ENCODE measurements at places on chromosomes 7 and 10. TPM values are rescaled to one million over a fixed set of nuclear protein-coding genes. Genes with fewer than 3 reads are reported as not detected.

DNA sequence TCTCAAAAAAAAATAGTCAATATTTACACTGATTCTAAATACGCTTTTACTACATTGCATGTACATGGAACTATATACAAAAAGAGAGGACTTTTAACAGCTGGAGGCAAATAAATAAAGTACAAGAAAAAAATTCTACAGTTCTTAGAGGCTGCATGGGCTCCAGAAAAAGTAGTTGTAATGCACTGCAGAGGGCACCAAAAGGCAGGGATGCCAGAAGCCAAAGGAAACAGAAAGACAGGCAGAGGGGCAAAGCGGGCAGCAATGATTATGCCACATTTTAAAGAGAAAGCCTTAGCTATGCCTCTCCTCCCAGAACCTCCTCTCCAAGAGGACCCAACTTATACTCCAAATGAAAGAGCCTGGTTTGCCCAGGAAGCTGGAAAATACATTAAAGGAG, 11.6 kb upstream of the ADCK2 start:
- DNase-seq, result no peak

DNA sequence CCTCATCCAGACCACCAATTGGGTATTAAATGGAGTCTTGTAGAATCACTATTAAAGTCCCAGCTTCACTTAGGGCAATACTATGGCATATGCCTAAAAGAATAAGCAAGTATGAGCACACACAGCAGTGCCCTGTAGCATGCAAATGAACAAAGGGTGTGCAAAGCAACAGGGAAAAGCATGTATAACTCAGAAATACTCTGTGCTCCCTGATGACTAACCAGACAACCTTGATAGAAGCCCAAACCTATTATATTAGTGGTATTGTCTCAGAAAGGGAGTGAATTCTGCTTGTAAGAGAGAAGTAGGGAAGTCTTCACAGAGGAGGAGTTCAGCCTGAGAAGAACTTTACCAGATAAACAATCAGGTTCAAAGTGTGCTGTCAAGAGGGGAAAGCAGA, 131.2 kb downstream of the DGKI start:
- no peak for DNase-seq

DNA sequence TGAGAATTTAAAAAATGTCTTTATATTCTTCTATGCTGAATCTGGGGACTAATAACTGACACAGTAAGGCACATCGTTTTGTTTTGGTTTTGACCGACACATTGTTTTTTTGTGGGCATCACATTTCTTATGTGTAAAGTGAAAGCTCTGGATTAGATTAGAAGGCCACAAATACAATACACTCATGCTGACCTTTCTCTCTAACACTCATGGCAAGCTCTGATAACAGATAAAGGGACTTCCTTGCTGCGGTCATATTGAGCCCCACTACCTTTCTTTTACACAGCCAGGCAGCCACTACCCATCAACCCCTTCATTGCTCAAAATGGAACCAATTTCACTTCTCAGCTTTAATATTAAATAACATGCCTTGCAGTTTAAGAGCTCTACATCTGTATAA, 26.0 kb downstream of the PPP1R3A start:
- no peak for DNase-seq

DNA sequence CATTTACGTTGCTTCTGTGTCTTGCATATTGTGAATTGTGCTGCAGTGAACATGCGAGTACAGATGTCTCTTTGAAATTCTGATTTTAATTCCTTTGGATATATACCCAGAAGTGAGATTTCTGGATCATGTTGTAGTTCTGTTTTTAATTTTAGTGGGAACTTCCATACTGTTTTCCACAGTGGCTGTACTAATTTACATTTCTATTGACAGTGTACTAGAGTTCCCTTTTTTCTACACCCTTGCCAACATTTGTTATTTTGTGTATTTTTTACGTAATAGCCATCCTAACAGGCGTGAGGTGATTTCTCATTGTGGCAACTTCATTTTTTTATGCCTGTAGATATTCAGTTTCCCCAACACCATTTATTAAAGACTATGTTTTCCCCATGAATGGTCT, 144.7 kb upstream of the INHBA start:
- no peak for DNase-seq

DNA sequence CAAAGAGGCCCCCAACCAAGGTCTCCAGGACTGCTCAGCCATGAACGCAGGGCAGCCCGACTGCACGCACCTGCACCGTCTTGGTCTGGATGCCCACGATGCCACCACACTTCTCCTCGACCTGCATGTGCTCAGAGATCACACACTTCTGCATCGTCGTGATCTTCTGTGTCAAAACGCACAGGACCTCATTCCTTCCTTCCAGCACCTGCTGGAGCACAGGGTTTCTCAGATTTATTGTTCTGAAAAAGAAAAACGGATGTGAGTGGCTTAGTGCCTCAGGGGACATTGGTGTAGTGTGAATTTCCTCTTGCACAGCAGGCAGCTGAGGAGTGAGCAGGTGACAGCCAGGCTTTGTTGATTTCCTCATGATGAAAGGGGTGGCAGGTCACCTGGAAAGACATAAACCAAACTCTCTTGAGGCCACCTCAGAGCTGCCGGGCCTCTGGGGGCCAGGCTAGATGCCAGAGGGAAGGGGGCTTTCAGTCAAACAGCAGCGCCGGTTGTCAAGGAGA, 38.2 kb downstream of the GSDME start:
- DNase-seq, result no peak

- DNase-seq, result no peak
Observed at GRCh38 chr7:25263337-25263736, 35.1 kb upstream of the NPVF start.

GRCh38 chr10:62652114-62652513, 152.4 kb upstream of the ADO start:
- no peak for DNase-seq

Gene OTUD1
- polyA plus RNA-seq, result 25.0 TPM

Gene ATOH7
- polyA plus RNA-seq, result 1.8 TPM

Gene MNX1
- polyA plus RNA-seq, result 0.17 TPM

Gene MKLN1
- 41.3 TPM for polyA plus RNA-seq

Gene SRI
- polyA plus RNA-seq, result 136 TPM

Gene HKDC1
- 14.0 TPM for polyA plus RNA-seq

Gene CYP3A4
- polyA plus RNA-seq, result 0.21 TPM

Gene C7orf57
- polyA plus RNA-seq, result 0.68 TPM

Gene PRLHR
- not detected for polyA plus RNA-seq
